Ecto neural progenitor cell (in vitro differentiated cells): ENCODE measurements at places on chromosomes 7 and 10.
A peak's percentile ranks its signal among the peaks of the same experiment; 100 is the strongest.

GRCh38 chr10:20963056-20963455 lies 65.9 kb upstream of the NEBL start:
- DNase-seq, result no peak

- no peak for DNase-seq
These were observed 150.9 kb downstream of the GRID1 start for GRCh38 chr10:86215712-86216111.

DNA sequence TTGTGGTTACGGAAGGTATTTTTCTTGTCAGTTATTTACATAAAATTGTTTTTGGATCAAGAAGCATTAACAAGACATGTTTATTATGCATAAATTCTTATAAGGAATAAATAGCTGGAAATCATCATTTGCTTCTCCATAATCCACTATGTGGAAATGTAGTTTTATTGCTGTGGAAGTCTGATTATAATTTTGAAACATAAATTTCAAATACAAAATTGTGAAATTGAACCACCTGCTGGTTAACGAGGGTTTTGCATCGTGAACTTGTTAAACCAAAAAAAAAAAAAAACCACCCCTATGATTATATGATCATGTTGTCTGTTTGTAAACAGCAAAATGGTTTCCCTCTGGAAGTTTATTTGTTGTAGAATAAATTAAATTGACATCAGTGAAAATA lies 25.9 kb downstream of the ABRAXAS2 start:
- DNase-seq, result no peak

GRCh38 chr7:7672545-7673239 lies 32.1 kb downstream of the UMAD1 start:
- no peak for DNase-seq

GRCh38 chr10:28993861-28994260 lies 295.0 kb upstream of the LYZL1 start:
- no peak for DNase-seq

GRCh38 chr7:26153241-26153822 lies 1.3 kb downstream of the NFE2L3 start:
- DNase-seq, result no peak

- no peak for DNase-seq
These were observed 2.0 kb downstream of the MYO1G start for GRCh38 chr7:44976746-44977196.

DNA sequence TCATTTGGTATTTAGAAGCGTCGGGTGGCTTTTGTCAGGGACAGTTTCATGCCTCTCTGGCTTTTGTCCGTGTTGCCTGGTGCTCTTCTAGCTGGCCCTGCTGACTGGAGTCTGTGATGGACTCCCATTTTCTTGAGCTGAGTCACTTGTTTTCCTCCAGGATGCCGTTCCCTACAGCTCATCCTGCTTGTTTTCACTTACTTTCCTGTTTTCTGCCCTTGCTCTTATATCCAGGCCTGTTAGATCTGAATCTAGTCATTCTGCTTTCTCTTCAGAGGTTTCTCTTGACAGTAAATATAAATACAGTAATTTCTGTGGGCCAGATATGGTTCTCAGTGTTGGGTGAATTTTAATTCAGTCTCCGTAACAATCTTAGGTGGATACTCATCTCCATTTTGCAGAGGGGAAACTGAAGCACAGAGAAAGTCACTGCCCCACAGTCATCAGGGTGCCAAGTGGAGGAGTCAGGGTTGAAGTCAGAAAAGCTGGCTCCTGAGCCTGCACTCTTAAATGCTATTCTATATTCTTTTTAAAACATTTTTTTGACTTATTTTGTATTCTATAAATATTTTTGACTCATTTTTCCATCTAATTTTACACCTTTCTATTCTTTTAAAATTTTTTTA lies 85.4 kb downstream of the CCNY start:
- no peak for DNase-seq

- no peak for DNase-seq
These were observed 81.0 kb upstream of the CACUL1 start for GRCh38 chr10:118835682-118836326.

- DNase-seq, result no peak
These were observed at the start of gene AKR1B15 for GRCh38 chr7:134548877-134549276. Gene AKR1B15, plus strand, starts transcription at chr7:134549110. Its CDS starts 15,510 bp downstream, at chr7:134564620.

DNA sequence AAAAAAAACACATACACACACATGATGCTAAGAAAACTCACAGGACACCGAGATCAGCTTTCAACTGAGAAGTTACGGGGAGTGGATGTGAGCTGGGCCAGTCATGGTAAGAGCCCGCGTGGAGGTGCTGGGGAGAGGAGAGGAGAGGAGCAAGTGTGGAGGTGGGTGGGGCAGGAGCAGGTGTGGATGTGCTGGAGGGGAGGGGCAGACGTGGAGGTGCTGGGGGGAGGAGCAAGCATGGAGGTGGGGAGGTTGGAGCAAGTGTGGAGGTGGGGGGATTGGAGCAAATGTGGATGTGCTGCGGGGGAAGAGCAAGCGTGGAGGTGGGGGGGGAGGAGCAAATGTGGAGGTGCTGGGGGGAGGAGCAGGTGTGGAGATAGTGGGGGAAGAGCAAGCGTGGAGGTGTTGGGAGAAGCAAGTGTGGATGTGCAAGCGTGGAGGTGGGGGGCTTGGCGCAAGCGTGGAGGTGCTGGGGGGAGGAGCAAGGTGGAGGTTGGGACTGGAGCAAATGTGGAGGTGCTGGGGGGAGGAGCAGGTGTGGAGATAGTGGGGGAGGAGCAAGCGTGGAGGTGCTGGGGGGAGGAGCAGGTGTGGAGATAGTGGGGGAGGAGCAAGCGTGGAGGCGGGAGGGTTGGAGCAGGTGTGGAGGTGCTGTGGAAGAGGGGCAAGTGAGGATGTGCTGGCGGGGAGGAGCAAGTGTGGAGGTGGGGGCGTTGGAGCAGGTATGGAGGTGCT lies 24.5 kb upstream of the NCAPG2 start:
- DNase-seq, result no peak

GRCh38 chr10:123404357-123404756 lies 250.2 kb downstream of the BUB3 start:
- DNase-seq, result no peak

DNA sequence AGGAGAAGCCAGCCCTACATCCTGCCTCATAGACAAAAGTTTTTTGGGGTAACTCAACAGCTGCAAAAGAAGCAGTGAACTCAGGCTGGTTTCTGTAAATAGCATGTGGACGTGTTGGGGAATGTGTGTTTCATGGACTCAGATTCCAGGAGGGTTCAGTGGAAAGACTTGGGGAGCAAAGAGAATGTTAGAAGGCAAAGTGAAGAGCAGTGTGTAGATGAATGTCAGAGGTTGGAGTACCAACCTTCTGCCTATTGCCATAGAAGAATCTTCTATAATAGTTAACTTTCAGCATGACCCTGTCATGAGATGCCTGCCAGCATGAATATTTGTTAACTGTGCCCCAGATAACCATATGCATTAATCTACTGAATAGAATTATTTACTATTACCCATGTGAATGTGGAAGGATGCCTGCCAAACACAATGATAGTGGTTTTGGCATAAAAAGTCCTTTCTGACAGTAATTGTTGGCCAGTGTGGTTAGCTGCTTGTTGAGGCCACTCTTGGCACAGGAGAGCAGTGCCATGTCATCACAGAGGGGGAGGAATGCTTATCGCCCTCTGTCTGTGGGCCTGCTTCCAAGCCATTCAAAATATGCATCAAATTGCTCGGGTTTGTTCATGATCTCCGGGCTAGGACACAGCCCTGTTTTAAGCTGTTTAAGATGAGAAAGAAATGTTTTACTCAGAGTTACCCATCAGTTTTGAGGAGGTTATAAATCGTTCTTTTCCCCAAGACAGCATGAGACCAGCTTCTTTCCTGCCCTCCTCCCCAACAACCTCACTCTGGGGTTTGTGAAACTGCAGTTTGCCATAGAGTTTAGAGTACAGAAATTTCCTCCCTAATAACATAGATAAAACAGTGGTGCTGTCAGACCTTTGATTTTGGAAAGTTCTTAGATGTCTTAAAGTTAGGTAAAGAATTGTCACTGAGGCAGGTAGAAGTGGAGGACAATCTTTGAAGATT lies 165.3 kb downstream of the WNT2 start:
- no peak for DNase-seq

DNA sequence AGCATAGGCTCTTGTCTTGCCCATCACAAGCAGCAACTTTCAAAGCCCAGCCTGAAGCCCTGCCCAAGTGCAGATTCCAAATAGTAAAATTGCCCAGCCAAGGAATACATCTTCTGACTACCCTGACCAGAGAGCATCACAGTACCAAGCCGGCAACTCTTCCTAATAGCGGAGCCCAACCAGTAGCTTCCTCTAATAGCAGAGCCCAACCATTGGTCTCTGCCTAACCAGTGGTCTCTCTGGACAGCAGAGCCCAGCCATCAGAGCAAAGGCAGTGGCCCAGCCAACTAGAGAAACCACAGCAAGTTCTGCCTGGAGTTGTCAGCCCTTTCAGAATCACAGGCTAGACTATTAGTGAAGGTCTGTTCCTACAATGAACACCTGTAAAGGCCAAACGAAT lies 285.6 kb downstream of the HGF start:
- no peak for DNase-seq

DNA sequence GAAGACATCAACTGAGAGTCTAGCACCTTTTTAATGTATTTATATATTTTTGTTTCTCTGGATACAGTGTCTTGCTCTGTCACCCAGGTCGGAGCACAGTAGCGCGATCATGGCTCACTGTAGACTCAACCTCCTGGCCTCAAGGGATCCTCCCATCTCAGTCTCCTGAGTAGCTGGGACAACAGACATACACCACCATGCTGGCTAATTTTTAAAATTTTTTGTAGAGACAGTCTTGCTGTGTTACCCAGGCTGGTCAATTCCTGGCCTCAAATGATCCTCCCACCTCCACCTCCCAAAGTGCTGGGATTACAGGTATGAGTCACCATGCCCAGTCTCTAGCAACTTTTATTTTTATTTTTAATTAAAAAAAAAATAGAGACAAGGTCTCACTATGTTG lies 51.4 kb upstream of the ANLN start:
- DNase-seq, result no peak

GRCh38 chr7:148914208-148914777 lies 30.2 kb upstream of the EZH2 start:
- DNase-seq, result no peak

DNA sequence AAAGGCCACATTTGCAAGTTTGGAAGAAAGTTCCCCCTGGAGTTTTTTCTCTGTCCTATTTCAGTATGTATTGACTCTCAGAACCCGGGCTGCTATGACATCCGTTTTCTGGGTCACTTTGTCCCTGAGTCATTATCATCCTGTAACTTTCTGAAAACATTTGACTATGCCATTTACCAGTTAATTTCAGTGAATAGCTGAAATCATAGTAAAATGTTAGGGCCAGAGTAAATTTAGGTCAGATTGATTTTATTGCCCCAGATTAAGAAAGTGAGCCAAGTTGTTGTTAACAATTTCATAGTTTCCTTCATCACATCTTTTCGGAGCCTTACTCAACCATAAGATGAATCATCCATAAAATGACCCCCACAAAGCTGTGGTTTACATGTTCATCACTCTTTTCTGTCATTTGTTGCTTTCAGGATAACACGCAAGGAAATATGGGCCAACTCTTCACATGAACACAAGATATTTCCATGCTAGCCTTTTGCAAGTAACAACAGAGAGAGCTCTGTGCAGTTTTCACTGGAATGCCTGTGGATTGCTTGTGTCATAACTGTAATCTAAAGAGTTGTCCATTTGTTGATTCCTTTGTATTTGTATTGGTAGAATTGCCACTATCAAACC lies 3.9 kb upstream of the MACC1 start:
- DNase-seq, result no peak

DNA sequence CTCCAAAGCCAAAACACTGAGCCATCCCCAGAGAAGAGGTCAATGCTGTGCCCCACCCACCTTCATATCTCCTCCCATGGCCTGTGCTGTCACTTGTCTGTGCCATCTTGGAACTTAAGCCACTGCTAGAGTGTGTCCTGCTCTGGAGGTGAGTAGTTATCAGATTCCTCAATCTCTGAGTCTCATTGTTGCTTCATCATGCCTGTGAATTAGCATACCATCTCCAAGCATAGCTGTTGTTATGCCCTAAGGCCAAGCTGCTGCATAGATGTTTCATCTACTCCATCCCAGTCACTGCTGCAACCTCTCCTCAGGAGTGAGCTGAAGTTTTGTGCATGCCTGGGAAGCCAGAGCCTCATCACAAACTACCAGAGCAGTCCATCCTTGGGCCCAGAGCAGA lies 349.0 kb downstream of the ZWINT start:
- no peak for DNase-seq

DNA sequence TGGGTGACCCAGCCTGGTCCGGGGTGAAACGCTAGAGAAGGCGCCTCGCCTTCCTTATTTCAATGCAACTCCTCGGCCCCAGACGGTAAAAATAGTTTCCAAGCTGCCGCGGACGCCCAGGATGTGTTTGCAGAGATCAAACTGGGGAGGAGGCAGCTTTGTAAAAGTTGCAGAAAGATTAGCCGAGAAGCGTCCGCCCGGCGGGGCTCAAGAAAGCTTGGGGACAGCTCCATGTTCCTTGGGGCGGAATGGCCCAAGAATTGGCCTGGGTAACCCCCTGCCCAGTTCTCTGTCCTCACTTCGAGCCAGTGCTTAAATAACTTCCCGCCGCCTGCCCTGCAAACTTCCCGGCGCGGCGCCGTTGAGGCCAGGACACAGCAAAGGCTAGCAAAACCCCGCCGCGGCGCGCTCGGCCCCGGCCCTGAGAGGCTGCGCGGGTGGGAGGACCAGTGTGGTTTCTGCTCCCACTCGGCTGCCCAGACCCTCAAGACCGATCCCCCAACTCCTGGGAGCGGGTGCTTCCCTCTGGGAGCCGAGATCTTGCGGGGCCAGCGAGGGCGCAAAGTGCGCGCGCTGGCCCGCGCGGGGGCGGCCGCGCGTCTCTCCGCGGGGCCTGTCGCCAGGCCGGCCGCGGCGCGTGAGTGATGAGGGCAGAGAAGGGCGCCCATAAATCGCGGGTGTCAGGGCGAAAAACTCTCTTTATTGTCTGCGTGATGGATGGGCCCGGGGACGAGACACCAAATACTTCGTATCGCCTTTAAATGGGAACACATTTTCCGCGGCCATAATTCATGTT lies 6.3 kb upstream of the ZNF503 start:
- peak; percentile 73 for DNase-seq

GRCh38 chr7:142299237-142299781 lies 41.5 kb upstream of the PRSS58 start:
- DNase-seq, result no peak

DNA sequence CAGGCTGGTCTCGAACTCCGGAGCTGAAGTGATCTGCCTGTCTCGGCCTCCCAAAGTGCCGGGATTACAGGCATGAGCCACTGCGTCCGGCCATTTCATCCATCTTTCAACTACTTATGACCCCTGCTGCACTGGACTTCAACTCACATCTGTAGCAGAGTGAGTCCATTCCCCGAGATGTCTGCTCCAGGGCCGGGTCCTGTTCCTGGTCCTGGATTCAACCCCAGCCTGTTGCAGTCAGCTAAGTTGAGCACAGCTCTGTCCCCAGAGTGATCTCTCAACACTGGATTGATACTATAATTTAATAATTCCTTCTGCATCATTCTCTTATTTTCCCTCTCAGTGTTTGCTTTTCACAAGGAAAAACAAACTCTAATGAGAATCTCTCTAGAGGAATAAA lies 25.8 kb downstream of the PRTFDC1 start:
- no peak for DNase-seq
